Sciatic nerve (tissue), 2 donors: ENCODE measurements at places on chromosomes 3 and 15. TPM values are rescaled to one million over a fixed set of nuclear protein-coding genes. Genes with fewer than 3 reads are reported as not detected.

DNA sequence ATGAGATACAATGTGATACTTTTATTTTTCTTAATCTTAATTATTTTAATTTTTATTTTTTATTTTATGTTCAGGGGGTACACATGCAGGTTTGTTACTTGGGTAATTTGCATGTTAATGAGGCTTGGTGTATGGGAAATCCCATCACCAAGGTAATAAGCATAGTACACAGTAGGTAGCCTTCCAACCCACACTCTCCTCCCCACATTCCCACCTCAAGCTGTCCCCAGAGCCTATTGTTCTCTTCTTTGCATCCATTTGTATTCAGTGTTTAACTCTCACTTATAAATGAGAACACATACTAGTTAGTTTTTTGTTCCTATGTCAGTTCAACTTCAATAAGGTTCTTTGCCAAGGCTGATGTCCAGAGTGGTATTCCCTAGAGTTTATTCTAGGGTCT lies 1375.4 kb downstream of the NSUN3 start:
- DNase-seq = no peak

RTP3 gene
- total RNA-seq = not detected

GATM gene
- 288 TPM for total RNA-seq

- DNase-seq = peak; percentile 74
Observed at GRCh38 chr3:196969660-196970546, 1.3 kb upstream of the PIGZ start.

AGBL1 gene
- 0.49 TPM for total RNA-seq

PRKAR2A gene
- 46.5 TPM for total RNA-seq

DNA sequence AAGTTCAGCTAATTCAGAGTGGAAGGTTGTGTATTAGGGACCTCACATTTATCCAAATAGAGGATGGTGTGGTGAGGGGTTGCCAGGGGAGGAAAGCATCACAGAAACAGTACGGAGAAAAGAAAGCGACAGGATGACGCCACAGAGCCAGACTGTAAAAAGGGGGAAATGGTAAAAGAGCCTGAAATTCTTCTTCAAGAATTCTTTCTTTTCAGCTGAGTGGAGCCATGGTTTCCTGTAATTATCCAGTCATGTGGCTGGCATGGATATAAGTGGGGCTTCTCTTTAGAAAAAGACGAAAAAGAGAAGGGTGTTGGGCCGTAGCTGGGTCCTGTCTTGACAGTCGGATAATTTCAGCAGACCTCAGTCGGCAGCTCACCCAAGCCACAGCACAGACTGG lies 24.5 kb upstream of the PSMD6 start:
- DNase-seq = no peak

UBE3A gene
- total RNA-seq = 117 TPM

DPPA2 gene
- not detected for total RNA-seq

DNA sequence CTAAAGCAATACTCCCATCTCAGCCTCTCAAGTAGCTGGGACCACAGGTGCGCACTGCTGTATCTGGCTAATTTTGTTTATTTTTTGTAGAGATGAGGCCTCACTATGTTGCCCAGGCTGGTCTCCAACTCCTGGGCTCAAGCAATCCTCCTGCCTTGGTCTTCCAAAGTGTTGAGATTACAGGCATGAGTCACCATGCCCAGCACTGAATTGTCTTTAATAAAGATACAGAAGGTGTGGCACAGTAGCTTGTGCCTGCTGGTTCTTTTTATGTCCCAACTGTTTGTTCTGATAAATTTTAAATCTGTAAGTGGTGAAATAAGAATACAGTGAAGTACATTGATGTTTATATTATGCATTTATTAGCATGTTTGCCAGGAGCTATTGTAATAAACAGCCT lies 20.6 kb upstream of the TRAK1 start:
- DNase-seq = no peak

GRCh38 chr3:135491491-135492205 lies 473.9 kb upstream of the PPP2R3A start:
- no peak for DNase-seq

DNA sequence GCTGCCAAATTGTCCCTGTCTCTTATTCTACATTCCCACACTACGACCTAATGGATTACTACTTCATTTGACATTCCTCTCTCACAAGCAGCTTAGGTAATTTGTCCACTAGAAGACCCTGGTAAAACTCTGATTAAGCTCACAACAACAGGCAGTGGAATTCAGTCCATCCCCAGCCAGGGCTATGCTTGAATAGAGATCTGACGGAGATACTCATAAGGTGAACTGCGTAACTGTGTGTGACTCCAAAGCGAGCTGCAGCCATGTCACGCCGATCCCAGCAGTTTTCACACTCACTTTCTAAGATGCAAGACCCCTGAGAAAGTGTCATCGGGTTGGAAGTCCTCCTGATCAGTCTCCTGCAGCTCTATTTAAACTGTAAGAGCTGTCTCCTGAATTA lies 25.7 kb upstream of the ROBO2 start:
- no peak for DNase-seq

EPHB3 gene
- total RNA-seq = 15.2 TPM

DNA sequence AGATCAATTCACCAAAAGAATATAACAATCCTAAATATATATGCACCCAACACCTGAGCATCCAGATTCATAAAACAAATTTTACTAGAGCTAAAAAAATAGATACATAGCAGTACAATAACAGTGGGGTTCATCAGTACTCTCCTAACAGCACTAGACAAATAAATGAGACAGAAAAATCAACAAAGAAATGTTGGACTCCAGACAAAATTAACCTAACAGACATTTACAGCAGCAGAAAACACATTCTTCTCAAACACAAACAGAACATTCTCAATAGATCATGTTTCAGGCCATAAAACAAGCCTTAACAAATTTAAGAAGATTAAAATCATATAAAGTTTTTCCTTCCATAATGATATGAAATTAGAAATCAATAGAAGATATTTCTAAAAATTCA lies 124.8 kb upstream of the NECTIN3 start:
- DNase-seq = no peak

SLC9C1 gene
- 0.94 TPM for total RNA-seq

ARPP19 gene
- 191 TPM for total RNA-seq

CRYGS gene
- total RNA-seq = 4.5 TPM

CD86 gene
- 15.4 TPM for total RNA-seq

RARB gene
- total RNA-seq = 15.2 TPM

CAMK2N2 gene
- total RNA-seq = 0.53 TPM

- no peak for DNase-seq
Observed at GRCh38 chr3:63900459-63900858, 11.7 kb downstream of the SCAANT1 start.

SMAD6 gene
- total RNA-seq = 62.4 TPM

ANKUB1 gene
- total RNA-seq = 2.8 TPM

PHC3 gene
- total RNA-seq = 142 TPM
